ENCODE measurements at places on chromosomes 4 and X.
A peak's percentile ranks its signal among the peaks of the same experiment; 100 is the strongest.

DNA sequence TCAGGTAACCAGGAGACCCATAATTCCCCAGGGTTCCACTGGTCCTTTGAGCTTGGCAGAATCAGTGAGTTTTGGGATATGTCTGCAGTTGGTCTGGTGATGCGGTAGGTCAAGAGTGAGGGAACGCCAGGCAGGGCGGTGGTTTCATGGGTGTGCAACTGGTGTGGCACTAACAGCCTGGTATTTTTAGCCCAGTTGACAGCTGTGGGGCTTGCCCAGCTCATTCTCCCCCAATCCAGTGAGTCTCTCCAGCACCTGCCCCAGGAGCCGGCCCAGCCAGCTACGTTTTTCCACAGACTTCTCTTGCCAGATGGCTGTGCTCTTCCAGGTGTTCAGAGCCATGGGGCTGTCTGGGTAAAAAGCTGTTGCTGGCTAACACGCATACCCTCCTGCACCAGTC is 1019.9 kb downstream of the CCSER1 start:
- DNase-seq = no peak

GRCh38 chr4:109046471-109047201 is 255.8 kb downstream of the COL25A1 start:
- peak; percentile 68 for DNase-seq

DNA sequence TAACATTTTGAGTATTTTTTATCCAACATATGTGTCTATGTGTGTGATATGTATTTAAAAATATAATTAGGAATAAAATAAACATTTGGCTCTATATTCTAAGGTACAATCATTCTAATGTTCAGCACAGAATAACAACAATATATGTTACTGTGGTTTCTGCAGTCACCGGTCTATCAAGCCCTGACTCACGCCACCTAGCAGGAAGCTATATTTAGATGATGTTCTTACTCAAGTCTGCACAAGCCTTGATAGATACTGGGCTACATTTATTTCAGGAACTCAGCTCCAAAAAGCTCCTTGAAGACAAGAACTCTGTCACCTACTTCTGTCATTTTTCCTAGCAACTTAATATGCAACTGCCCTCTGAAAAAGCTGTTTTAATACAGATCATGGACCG is 152.0 kb upstream of the FTHL17 start:
- peak; percentile 59 for DNase-seq

DNA sequence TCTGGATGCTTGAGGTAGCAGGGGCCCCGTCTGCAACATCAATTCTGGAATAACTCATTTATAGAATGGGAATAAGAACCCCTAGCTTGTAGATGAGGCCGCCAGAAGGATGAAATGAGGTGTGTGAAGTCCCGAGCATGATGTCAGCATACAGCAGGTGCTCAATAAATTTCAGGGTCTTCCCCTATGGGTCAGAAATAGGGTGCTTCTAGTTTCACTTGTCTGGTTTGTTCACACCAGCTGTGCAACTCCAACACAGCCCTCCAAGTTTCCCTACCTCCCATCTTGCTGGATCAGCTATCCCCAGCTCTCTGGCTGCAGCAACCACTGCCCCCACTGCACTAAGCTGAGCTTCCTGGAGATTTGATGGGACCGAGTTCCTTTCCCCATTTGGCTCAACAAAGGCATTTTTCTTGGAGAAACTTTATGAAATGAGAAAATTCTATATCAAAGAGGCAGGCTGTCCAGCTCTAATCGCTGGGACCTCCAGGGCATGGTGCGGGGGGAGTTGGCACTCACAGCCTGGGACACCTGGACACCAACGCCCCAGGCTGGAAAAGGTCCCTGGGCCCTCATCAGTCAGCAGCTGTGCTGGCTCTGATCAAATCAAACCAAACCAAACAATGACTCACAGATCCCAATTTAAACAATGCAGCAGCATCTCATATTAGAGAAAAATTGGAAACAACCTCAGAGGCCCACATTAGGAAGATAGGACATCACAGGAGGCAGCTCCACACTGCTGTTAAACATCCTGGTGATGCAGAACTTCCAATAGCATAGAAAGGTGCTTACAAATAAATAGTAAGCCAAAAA is 13.3 kb downstream of the SLC2A9 start:
- peak; percentile 43 for DNase-seq

DNA sequence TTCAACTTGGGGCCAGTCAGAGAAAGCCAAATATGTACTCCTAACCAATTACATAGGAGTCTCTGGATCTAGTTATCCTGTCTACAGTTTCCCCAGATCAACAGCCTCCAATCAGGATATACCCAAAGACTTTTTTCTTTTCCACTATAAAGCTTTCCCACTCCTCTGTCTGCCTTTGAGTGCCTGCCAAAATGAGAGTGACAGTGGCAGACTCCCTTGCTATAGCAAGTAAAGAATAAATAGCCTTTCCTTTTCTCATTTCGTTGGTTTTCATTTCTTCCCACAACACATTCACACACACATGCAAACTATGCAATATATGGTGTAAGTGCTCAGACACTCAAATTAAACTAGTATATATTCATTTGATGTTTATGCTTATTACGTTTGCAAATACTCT is 302.4 kb upstream of the TACR3 start:
- DNase-seq = no peak

- peak; percentile 43 for DNase-seq
Measured at GRCh38 chrX:107713203-107713542, 62.4 kb downstream of the TSC22D3 start.

GRCh38 chr4:187666697-187667494 is 328.7 kb upstream of the ZFP42 start:
- peak; percentile 33 for DNase-seq

DNA sequence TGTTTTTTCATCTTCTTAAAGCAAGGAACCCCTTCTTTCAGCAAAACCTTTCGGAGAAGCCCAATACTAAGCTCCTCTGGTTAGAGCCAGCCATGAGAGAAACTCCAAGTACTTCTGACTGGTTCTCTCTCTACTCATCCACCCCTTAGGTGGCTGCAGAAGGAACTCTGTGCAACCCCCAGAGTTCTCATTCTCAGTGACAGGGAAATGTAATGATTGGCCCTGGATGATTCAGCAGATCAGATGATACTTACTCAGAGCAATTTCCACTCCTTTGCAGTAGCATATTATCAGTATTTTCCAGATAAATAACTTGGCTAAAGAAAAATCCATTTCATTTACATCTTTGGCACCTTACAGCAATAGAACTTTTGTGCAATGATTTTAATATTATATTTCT is 3.2 kb downstream of the SPP1 start:
- DNase-seq = peak; percentile 69

DNA sequence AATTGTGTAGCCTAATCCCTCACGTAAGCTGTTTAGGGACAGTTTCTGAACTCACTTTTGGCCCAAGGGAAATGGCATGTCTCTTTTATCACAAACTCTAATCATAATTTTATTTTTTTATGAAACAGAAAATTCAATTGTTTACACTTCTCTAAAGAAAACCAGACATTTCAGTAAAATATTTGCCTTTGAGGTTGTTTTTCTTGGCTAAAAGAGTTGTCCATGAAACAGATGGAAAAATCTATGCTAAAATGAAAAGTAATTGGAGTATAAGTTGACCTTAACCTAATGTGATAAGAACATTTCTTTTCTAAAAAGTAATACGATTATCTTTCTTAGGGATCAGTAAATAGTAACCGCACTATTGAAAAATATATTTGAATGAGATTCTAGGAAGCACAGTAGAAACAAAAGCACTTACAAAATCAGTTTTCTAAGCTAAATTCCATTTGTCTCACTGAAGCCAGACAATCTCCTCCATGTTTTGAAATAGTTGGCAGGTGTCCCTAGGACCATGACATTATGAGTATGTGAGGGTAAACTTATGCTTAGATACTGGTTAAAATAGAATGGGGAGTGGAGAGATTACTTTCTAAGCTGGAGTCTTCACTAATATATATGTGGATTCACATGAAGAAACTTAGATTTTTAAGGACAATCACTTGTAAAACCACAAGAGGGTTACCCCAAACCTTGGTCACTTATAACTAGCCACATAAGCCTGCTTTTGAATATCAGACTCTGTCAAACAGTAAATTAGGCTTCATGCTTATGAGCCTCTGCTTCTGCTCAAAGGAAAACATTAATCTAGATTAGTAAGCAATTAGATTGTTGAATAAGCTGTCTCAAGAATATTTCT is 20.1 kb upstream of the TET2 start:
- DNase-seq = peak; percentile 22

DNA sequence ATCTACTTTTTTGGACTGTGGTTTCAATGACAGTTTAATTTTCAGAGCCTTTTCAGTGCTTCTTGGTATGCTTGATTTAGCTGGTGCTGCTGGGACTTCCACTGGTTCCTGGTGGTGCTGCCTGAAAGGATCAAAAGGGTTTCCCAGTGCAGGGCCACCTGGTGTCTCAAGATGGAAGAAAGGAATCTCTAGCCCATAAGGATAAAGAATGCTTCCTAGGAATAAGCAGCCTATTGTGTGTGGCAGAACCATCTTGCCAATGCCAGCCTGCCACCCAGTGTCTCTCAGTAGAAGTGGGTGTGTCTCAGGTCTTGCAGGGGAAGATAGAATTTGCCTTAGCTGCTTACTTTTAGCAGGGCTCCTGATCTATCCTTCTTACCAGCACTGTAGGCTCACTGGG is 15.0 kb upstream of the RAI2 start:
- DNase-seq = no peak

Measured in fibroblast of mammary gland (primary cell).